ENCODE measurements at places on chromosomes 5 and 9.
A peak's percentile ranks its signal among the peaks of the same experiment; 100 is the strongest.

GRCh38 chr9:122820490-122820845, 7.9 kb downstream of the PDCL start:
- no peak overlapping the region for H3K27ac ChIP-seq
- H3K27me3 ChIP-seq: no peaks in the 10 kb centered on the region
- no peak overlapping the region for H3K4me3 ChIP-seq
- no peaks in the 10 kb centered on the region for H3K4me1 ChIP-seq

GRCh38 chr9:18319918-18320445, 154.0 kb upstream of the ADAMTSL1 start:
- no peak for DNase-seq
- no peaks in the 10 kb centered on the region for H3K27me3 ChIP-seq
- H3K27ac ChIP-seq: no peak overlapping the region
- H3K4me3 ChIP-seq: no peak overlapping the region
- no peaks in the 10 kb centered on the region for H3K36me3 ChIP-seq

DNA sequence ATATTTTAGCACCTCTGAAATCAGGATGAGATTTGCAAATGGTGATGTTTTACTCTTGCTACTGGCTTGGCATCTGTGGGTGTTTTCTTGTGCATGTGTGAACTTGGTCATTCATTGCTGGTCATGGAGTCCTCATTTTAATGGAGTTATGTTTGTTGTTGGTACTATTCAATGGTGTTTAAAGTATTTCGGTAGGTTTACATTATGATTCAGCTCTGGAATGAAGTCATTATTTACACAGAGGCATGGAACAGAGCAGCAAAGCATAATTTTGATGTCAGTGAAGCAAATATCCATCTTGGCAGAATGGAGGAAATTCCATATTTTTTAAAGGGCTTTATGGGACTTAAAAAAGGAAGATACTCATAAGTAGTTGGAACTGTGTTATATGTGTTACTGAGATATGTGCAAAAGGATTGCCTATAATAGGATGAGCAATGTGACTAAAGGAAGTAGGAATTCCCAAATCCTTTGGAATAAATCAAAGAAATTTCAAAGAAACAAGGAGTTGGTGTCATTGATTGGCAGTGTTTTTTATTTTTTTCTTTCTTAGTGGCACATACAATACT, 147.4 kb downstream of the ACTBL2 start:
- no peak overlapping the region for H3K27ac ChIP-seq
- DNase-seq: no peak
- no peaks in the 10 kb centered on the region for H3K27me3 ChIP-seq
- no peaks in the 10 kb centered on the region for H3K4me1 ChIP-seq

- H3K27me3 ChIP-seq: no peaks in the 10 kb centered on the region
- no peak overlapping the region for H3K27ac ChIP-seq
- no peaks in the 10 kb centered on the region for H3K36me3 ChIP-seq
Observed at GRCh38 chr5:40270274-40270845, 409.4 kb upstream of the PTGER4 start.

DNA sequence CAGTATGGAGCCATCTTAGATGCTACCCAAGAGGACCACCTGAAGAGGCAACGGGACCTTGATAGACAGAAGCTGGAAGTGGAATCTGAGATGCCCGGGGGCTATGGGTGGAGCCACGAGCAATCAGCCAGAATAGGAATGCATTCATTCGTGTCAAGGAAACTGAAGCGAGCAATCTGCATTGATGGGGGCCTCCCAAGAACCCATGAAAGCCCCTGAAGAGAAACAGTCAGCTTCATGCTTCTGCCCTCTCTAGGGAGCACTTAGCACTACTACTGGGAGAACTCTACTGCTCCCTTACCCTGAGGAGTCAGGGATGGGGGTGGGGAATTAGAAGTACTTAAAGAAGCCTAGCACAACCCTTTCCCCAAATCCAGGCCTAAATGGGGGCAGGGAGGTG, 51.9 kb upstream of the TCERG1 start:
- no peaks in the 10 kb centered on the region for H3K36me3 ChIP-seq
- no peak overlapping the region for H3K27ac ChIP-seq
- peaks cover 16% of the 10 kb centered on the region for H3K27me3 ChIP-seq
- H3K4me1 ChIP-seq: no peaks in the 10 kb centered on the region
- H3K4me3 ChIP-seq: no peak overlapping the region
- DNase-seq: no peak

GRCh38 chr5:94469894-94470329, 148.5 kb downstream of the KIAA0825 start:
- no peak for DNase-seq
- H3K27me3 ChIP-seq: no peaks in the 10 kb centered on the region
- H3K36me3 ChIP-seq: no peaks in the 10 kb centered on the region
- H3K27ac ChIP-seq: no peak overlapping the region

DNA sequence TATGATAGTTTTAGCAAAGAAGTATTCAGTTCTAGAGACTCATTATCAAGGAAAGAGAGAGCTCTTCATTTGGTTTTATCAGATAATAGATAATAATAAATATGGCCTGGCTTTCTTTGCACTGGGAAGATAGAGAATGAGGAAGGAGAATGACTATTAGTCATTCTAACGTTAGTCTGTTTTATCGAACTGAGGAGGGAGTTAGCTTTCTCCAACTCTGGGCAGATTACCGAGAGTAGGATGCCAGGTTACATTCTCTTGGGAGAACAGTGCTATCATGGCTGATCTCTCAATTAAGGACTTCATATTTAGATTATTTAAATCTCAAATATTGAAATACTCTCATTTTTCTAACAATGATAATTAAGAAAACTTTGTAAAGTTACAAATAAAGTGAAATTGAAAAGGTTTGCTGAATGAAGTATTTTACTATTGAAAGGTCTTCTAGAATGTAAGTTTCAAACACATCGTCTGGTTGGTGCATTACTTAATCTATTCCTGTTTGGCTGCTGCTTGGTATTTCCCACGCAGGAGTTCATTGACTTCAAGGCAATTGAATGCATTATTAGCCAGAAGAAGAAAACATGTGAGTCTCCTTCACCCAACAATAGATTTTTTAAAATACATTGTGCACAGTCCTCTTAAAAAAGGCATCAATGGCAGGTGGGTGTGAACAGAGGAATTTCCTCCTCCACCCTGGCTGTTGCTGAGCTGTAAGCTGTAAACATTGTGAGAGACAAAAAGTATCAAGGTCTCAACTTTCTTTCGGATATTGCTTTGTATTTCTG, 140.8 kb downstream of the C9orf152 start:
- DNase-seq: no peak
- no peak overlapping the region for H3K27ac ChIP-seq
- H3K4me1 ChIP-seq: peaks cover 3% of the 10 kb centered on the region
- H3K4me3 ChIP-seq: no peak overlapping the region

DNA sequence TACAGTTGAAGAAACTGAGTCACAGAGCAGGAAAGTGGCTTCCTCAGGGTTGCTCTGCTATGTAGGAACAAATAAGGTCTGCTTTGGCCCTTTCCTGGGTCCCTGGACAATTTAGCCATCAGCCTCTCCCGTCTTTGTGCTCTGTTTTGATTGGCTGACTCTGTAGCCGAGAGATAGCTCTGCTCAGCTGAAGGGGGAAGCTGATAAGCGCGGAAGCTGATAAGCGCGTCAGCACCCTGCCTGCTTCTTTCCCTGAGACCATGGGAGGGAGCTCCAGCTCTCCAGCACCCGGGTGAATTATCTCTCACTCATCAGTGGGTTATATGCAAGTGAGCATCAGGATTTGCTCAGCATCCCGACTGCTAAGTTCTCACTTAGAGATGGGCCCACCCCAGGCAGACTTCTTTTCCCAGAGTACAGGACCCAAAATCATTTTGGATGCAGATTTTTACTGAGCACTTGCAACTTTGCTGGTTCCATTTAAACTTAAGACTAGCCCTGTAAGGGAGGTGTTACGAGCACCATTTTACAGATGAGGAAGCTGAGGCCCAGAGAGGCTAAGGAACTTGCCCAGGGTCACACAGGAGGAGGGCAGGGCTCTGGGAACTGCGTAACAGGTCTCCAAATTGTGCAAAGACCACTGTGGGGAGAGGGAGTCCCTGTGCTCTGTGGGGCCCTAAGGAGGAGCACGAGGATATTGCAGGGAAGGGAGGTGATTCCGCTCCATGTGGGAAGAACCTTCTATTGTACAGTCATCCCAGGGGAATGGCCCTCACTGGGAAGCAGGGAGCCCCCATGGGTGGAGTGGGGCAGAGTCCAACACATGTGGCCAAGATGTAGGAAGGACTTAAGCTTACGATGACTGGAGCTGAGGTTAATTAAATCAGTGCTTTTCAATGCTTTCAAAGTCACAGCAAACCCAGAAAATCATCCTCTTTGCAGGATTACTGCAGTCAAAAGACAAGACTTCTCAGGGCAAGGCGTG, 83.7 kb upstream of the ORM1 start:
- peaks cover 27% of the 10 kb centered on the region for H3K4me1 ChIP-seq
- DNase-seq: peak; percentile 91
- no peak overlapping the region for H3K4me3 ChIP-seq
- no peak overlapping the region for H3K27ac ChIP-seq
- no peaks in the 10 kb centered on the region for H3K27me3 ChIP-seq

GRCh38 chr9:78775696-78776295, 478.9 kb downstream of the PSAT1 start:
- H3K4me3 ChIP-seq: no peak overlapping the region
- no peak overlapping the region for H3K27ac ChIP-seq
- no peaks in the 10 kb centered on the region for H3K27me3 ChIP-seq
- DNase-seq: no peak
- H3K4me1 ChIP-seq: no peaks in the 10 kb centered on the region

- H3K36me3 ChIP-seq: no peaks in the 10 kb centered on the region
- DNase-seq: no peak
- no peaks in the 10 kb centered on the region for H3K27me3 ChIP-seq
Observed at GRCh38 chr5:135608761-135609443, 30.1 kb upstream of the CXCL14 start.
